ENCODE measurements at places on chromosomes 4 and X.

DNA sequence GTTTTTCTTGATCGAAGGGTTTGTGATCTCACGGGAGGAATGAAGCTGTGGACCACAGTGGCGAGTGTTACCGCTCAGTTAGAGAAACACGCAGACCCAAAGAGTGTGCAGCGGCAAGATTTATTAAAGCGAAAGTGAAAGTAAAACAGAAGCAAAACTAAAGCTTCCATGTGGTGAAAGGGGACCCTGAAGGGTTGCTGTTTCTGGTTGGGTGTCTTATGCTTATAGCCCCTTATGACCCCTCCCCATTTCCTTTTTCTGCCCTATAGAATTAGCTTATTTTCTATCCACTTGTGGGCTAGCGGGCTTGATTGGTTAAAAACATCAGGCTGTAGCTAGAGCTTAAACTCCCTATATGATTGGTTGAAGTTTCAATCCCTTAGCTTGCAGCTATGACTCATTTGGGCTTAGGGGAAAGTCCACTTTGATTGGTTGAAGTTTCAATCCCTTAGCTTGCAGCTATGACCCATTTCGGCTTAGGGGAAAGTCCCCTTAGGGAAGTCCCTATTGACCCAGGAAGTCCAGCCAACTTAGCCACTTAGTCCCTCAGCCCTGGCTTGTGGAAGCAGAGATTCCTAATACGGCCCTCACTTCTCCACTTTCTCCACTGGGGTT lies 171.2 kb upstream of the NWD2 start:
- H3K4me1 ChIP-seq: no peaks in the 10 kb centered on the region
- no peaks in the 10 kb centered on the region for H3K27me3 ChIP-seq
- no peak for DNase-seq
- no peak overlapping the region for H3K27ac ChIP-seq
- no peaks in the 10 kb centered on the region for H3K36me3 ChIP-seq

DNA sequence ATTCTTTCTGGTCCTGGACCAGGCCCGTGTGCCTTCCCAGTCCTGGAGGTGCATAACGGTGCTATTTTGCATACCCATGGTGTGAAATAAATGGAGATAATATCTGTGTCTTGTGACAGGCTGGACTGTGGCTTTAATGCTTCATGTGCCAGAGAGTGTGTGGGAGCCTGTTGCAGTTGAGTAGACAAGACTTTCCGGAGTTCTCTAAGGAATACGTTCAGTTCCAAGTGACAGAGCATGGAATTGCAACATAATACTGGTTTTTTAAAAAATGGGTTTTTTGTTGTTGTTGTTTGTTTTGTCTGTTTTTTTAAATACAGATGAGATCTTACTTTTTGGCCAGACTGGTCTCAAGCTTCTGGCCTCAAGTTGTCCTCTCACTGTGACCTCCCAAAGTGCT lies 74.0 kb downstream of the HPRT1 start:
- H3K4me1 ChIP-seq: no peaks in the 10 kb centered on the region
- H3K36me3 ChIP-seq: no peaks in the 10 kb centered on the region
- no peak overlapping the region for H3K27ac ChIP-seq
- peaks cover 10% of the 10 kb centered on the region for H3K27me3 ChIP-seq

- no peak overlapping the region for H3K4me3 ChIP-seq
- H3K27ac ChIP-seq: no peak overlapping the region
- no peaks in the 10 kb centered on the region for H3K27me3 ChIP-seq
- H3K36me3 ChIP-seq: no peaks in the 10 kb centered on the region
- DNase-seq: no peak
Measured at GRCh38 chrX:10524578-10524977, 95.8 kb downstream of the MID1 start.

- H3K27me3 ChIP-seq: no peaks in the 10 kb centered on the region
- DNase-seq: no peak
- no peak overlapping the region for H3K4me3 ChIP-seq
- no peak overlapping the region for H3K27ac ChIP-seq
- no peaks in the 10 kb centered on the region for H3K36me3 ChIP-seq
- H3K4me1 ChIP-seq: peaks cover 18% of the 10 kb centered on the region
Measured at GRCh38 chr4:26985873-26986272, 125.2 kb downstream of the STIM2 start.

DNA sequence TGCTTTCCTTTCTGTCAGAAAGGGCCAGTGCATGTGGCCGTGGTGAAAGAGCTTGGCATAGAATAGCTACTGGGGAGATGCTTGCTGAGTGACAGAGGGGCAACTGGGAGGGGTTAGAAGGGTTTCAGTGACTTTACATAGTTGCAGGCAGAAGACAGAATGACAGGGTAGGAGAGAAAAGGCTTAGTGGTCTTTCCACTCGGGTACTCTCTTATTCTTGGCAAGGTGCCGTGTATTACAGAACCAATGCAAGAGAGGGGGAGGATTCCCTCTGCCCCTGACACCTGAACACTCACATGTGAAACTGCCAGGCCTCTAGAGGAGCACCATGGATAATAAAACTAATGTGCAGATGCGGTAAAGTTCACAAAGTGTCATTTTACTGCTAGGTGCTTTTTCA lies 228.2 kb downstream of the MGST2 start:
- peaks cover 4% of the 10 kb centered on the region for H3K4me1 ChIP-seq
- H3K4me3 ChIP-seq: no peak overlapping the region
- H3K27me3 ChIP-seq: no peaks in the 10 kb centered on the region
- DNase-seq: no peak
- no peak overlapping the region for H3K27ac ChIP-seq

DNA sequence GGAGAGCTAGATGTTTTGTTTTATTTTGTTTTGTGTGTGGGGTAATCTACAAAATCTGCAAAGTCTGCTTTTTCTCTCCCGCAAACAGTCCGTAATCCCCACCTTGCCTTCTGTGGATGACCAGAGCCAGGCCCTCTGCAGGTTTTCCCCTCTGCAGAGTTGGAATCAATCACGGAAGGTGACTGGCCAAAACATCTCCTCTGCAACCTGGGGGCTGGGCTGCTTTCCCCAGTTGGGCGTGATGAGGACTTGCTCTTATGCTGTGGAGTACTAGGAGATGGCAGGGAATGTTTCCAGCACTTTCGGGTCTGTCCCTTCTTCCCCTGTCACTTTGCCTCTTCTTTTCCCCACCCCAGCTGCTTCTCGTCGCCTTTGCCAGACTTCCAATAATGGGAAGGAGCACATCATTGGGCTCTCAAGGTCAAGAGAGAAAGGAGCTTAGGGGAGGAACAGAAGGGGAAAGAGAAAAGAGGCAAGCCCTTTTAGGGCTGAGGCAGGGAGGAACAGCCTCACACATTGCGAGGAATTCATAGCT lies 1.1 kb downstream of the TMEM35A start:
- no peak overlapping the region for H3K27ac ChIP-seq
- no peaks in the 10 kb centered on the region for H3K27me3 ChIP-seq
- H3K4me3 ChIP-seq: no peak overlapping the region
- H3K36me3 ChIP-seq: no peaks in the 10 kb centered on the region
- DNase-seq: no peak
- no peaks in the 10 kb centered on the region for H3K4me1 ChIP-seq

DNA sequence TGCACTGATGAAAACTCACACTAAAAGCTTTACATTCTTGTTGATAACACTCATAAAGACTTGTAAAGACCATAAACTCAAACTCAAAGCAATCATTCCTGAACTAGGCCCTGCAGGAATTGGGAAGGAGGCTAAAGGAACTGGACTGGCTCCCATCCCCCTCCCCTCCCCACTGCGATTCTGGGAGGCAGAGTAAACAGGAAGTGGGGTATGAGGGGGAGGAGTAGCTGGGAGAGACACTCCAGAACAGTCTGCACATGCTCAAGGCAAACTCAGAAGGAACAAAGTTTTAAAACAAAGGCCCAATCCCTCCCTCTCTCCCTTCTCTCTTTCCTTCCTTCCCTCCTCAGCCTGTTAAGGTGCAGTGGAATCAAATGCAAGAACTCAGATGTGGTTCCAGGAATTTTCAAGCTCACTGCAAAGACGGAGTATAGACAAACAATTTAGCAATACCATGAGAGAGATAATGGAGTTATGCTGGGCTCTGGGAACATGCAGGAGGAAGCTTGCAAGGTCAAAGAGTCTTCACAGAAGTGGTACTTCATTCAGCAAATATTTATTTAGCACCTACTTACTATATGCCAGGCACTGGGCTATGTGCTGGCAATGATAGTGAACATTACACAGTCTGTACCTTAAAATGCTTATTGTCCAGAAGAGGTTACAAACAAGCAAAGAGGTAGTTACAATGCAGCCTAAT lies 15.9 kb downstream of the MID1IP1 start:
- no peaks in the 10 kb centered on the region for H3K4me1 ChIP-seq
- no peak overlapping the region for H3K4me3 ChIP-seq
- peak; percentile 20 for DNase-seq
- no peaks in the 10 kb centered on the region for H3K27me3 ChIP-seq
- no peaks in the 10 kb centered on the region for H3K36me3 ChIP-seq

DNA sequence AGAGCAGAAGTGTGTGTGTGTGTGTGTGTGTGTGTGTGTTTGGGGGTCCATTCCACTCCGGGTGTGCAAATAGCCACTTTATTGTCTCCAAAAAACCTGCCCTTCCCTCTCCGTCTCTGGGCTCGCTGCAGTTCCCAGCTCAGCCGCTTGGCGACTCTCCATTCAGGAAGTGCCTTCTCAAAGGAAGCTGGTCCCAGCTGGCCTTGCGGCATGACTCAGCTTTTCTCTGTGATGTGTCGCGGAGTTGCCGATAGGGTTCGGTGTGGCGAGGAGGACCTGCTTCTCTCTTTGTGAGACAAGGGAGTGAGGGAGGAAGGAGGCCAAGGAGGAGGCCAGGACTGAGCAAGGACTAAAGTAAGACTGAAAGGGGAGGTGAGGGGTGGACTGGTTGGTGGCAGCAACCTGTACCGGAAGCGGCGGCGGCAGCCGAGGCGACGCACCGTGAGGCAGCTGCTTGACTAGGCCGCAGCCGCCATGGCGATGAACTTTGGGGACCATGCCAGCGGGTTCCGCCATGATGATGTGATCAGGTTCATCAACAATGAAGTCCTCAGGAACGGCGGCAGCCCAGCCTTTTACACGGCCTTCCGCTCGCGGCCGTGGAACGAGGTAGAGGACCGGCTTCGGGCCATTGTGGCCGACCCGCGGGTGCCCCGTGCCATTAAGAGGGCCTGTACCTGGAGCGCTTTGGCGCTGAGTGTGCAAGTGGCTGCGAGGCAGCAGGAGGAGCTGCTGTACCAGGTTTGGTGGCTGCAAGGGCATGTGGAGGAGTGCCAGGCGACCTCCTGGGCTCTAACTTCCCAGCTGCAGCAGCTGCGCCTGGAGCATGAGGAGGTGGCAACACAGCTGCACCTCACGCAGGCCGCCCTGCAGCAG lies at the start of gene TEX13C:
Gene TEX13C, plus strand, starts transcription at position 226 of the 876 bp plus-strand sequence. Its CDS starts 249 bp downstream, at position 475.
- no peaks in the 10 kb centered on the region for H3K27me3 ChIP-seq
- H3K4me3 ChIP-seq: no peak within 1 kb of the TSS
- no peaks in the 10 kb centered on the region for H3K36me3 ChIP-seq
- DNase-seq: no peak

DNA sequence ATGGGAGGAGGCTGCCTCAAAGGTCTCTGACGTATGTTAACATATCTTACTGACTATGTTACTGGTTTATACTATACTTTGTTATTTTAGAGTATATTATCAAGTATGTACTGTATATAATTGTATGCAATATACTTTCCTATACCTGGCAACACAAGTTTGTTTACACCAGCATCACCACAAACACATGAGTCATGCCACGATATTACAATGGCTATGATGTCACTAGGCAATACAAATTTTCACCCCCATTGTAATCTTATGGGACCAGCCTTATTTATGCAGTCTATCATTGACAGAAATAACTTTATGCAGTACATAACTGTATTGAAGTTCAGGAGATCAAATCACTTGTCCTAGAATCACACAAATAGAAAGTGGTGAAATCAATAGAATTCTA lies 329.9 kb upstream of the SLC7A11 start:
- no peaks in the 10 kb centered on the region for H3K36me3 ChIP-seq
- DNase-seq: no peak
- no peaks in the 10 kb centered on the region for H3K27me3 ChIP-seq

DNA sequence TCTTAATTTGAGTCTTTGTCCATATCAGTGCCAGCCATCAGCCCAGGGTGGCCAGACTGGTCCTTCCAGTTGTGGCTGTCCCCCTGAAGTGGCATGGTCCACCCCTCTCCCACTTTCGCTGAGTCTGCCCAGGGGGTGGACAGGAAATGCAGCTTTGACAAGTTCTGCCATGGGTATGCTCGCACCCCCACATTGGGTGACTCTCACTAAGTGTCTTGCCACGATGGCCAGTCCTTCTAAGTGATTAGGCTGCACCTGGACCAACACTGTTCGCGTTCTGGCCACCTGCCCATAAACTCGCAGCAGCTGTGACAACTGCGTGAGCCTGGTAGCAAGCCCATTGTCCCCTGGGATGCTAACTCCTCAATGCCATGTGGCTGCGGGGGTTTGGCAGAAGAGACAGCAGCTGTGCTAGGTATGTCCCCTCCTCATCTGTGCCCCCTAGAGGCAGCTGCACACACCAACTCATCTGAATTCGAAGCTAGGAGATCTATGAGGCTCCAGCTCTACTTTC lies 10.0 kb upstream of the LNX1 start:
- no peaks in the 10 kb centered on the region for H3K4me1 ChIP-seq
- H3K4me3 ChIP-seq: no peak overlapping the region
- no peaks in the 10 kb centered on the region for H3K36me3 ChIP-seq
- peak; percentile 26 for DNase-seq

DNA sequence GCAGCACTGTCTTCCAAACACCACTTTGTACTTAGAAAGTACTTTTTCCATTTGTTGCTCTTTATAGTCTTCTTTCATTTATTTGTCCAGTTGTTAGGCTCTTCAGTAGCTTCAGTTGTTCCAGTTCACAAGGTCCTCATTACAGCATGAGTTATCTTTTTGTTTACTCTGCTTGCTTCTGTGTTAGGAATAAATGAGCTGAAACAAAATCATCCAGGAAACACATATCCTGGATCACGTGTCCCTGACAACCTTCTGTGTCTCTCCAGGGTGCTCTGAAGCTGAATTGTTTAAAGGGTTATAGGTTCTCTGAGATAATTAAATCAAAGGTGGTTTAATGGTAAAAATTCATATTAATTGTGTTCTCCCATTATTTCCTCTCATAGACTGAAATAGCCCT lies 19.9 kb upstream of the KLHL8 start:
- DNase-seq: no peak
- H3K4me1 ChIP-seq: no peaks in the 10 kb centered on the region
- H3K27ac ChIP-seq: no peak overlapping the region
- no peaks in the 10 kb centered on the region for H3K36me3 ChIP-seq
